CD4-positive, alpha-beta T cell treated with Interleukin-21 for 1 hour (primary cell): ENCODE measurements at places on chromosomes 2 and 18.

DNA sequence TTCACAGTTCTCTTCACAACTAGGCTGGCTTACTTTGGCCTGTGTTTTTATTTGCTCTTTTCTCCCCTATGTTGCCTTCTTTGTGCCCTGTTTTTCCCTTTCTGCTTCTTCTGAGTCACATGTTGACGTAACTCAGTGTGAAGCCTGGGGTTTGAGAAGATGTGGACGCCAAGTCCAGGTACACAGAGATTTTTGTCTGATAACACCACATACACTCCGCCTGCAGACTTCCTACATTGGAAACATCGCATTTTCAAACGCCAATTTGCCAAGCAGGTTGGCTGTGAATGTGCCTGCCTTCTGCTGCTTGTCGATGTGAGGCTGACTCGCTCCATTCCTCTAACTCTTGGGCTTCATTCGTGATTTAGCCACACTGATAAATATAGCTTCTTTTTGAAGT, 62.6 kb upstream of the FN1 start:
- DNase-seq = no peak

DNA sequence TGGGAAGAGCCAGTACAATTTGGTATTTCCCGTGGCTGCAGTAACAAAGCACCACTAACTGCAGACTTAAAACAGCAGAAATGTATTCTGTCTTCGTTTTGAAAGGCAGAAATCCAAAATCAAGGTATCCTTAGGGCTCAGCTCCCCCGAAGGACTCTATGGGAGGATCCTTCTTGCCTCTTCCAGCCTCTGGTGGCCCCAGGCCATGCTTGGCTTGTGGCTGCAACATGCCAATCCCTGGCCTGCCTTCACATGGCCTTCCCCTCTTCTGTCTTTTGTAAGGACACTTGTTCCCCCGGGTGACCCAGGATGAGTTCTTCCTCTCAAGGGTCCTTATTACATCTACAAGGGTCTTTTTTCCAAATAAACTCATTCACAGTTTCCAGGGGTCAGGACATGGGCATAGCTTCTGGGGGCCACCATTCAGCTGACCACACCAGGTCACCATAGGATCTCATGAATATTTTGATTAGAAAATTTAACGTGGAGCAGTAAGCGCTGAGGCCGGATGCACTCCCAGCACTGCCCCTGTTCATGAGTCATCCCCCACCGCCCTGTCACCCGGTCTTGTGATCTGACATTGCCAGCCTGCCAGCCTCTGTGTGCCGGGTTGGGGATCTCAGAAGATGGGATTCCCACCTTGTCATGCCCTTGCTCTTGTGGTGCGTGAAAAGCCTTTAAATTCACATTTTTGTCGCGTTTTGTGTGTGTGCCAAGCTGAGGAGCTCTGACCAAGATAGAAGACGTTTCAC, 61.2 kb upstream of the B3GNT7 start:
- DNase-seq = no peak

- DNase-seq = no peak
Measured at GRCh38 chr2:171513719-171514160, 8.5 kb upstream of the CYBRD1 start.

GRCh38 chr2:66982766-66983165, 414.4 kb upstream of the ETAA1 start:
- no peak for DNase-seq

DNA sequence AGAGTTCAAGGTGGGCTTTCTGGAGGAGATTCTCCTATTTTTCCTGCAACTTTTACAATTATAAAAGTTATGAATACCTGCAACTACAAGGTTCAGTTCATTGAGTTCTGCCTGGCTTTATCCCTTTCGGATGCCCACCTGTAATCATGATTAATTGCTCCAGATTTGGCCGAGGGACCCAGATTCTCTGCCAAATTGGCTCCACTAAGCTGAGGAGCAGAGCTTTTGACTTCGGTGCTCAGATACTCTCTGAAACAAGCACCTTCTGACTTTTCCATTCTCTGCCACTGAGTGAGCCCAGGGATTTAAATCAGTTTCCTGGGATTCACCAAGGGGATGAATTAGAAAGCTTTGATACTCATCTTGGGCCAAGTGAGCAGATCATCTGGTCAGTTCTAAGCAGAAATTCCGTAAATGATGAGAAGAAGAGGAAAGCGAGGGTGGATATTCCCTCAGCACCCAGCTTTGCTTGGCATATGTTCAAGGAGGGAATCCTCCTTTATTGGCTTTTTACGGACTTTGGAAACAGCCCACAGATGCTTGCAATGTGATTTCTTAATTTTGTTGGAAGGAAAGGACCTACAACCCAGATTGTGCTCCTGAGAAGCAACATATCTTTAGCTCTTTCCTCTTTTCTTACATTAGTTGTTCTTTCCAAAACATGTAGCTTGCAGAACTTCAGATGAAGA, 179.2 kb downstream of the SETBP1 start:
- DNase-seq = no peak

- no peak for DNase-seq
Measured at GRCh38 chr2:217902379-217903141, 100.2 kb downstream of the TNS1 start.

- DNase-seq = no peak
Measured at GRCh38 chr2:154350911-154351310, 347.6 kb upstream of the KCNJ3 start.

GRCh38 chr18:45494811-45495210, 120.5 kb upstream of the SLC14A2 start:
- no peak for DNase-seq

GRCh38 chr2:15579641-15580040, 12.0 kb upstream of the DDX1 start:
- no peak for DNase-seq

DNA sequence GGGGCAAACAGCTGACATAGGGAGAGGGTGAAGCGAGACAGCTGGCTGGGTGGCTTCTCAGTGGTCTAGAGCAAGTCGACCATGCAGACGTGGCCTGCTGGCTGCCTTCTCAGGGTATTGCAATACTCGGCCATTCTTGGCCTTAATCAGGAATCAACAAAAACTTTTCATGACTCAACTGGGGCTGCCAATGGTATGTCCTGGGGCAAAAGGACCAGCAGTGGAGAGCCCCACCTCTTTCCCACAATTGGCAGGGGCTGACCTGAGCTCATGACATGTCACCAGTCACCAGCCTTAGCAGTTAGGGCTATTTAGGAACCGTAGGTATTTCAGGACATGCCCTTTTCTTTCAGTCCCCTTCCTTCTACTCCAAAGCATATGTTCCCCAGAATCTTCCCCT, 19.1 kb downstream of the PLA2R1 start:
- no peak for DNase-seq

GRCh38 chr2:10452956-10453904, 5.1 kb upstream of the ODC1 start:
- DNase-seq = no peak

DNA sequence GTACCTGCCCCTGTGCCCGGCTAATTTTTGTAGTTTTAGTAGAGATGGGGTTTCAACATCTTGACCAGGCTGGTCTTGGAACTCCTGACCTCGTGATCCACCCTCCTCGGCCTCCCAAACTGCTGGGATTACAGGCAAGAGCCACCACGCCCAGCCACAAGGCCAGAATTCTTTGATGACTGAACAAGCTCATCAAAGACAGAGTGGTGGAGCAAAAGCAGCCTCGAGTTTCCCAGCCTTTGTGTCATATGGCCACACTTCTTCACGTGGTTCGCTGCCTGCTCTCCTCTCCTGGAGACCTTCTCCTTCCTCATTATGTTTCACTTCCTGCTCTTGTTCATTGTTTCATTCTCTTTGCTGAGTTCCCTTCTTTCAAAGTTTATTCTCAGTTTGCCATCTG, 9.9 kb upstream of the NPC1 start:
- no peak for DNase-seq

- no peak for DNase-seq
Measured at GRCh38 chr2:118850901-118851415, 3.5 kb upstream of the EN1 start.

DNA sequence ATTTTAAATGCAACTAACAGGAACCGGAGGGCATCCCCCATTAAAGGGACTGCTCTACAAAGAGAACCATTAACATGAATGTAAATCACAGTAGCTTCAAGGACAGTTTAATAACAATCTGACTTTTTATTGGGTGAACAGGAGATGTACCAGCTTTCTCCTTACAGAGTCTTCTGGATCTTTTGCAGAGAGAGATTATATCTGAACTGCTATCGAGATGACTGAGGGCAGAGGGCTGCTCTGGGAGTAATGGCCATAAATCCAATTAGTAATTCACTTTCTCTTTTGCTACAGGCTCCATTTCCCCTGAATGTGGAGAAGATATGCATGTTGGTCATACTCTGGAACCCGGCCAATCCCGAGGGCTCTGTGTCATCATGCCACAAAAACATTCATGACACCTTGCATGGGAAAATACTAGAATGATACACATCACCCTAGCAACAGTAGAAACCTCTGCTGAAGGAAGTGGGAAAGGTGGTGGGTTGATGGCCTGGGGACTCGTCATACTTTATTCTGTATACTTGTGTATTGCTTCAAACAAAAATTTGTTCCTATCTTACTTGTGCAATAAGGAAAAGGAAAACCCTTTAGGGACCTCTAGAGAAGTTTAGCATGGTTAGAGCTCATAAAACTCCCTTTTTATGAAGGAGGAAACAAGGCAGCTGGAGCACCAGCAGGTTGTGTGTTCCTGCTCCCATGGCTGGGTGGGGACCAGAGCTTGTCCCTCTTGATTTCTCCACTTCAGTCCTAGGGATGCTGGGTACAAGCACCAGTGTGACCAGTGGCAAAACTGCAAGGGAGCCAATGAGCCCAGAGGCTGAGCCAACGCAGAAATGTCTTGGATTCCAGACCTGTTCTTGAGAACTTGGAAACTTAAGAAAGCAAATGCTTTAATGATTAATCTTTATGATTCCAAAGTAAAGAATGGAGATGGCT, 26.0 kb downstream of the CTAGE1 start:
- peak; percentile 62 for DNase-seq

DNA sequence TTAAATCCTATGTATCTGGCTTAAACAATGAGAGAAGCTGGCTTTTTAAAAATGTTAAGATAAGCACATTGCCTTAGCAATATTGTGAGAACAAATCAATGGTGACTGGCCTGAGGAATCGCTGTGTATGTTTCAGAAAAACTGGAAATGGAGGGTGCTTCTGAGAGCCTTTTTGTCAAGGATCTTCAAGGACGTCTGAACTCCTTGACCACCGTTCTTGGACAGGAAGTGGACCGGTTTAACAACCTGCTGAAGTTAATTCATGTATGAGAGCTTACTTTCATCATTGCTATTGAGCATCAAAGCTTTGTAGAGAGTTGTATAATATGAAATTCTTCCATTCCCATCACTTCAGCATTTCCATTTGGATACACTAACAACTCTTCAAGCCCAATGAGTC, 72.6 kb downstream of the TRABD2A start:
- DNase-seq = no peak

DNA sequence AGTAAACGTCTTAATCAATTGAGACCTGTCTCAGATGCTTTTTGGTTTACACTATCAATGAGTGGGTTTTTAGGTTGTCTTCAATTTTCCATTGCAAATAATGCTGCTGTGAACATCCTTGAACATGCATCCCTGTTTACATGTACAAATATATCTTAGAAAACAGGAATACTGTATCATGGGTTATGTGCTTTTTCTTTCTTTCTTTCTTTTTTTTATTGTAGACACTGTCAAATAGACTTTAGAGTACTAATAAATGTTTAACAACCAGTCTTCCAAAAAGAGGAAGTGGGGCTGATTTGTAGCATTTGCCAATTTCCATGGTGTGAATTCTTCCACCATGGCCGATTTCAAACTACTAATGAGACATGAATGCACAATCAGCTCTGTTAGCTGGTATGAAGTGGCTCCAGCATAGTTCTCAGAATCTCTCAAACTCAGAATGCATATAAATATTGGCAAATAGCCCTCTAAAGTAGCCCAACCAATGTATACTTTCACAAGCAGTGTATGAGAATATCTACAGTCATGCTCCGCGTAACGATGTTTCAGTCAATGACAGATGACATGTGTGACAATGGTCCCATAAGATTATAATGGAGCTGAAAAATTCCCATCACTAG, 50.3 kb upstream of the B3GNT2 start:
- DNase-seq = no peak

DNA sequence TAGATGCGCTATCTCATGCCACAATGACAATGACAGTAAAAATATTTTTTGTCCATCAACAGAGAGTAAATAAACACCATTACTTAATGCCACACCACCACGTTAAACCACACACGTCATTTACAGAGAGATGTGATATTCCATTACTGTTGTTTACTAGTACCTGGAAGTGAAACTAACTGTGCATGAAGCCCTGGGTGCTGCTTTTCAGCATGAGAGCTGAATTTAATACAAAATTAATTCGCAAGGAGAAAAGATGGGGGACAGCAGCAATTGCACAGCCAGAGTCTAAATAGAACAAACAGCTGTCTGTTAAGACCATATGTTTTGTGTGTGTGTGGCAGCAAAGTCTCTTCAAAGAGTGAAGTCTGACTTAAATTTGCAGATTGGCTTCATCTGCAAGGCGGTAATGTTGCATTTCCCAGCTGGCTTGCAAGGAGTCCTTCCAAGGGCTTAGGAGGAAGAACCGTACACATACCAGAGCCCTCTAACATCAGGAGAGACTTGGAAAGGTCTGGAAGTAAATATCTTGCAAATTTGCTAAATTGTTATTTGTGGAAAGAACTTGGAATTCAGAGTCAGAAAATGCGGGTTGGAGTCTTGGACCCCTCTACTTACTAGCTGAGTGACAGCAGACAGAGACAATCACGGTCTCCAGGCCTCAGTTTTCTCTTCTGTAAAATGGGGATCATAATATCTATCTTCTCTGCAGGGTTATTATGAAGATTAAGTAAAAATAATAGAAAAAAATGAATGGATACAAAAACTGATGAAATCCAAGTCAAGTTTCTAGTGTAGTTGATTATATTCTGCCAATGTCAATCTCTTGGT, 127.6 kb downstream of the ALPK2 start:
- DNase-seq = no peak

DNA sequence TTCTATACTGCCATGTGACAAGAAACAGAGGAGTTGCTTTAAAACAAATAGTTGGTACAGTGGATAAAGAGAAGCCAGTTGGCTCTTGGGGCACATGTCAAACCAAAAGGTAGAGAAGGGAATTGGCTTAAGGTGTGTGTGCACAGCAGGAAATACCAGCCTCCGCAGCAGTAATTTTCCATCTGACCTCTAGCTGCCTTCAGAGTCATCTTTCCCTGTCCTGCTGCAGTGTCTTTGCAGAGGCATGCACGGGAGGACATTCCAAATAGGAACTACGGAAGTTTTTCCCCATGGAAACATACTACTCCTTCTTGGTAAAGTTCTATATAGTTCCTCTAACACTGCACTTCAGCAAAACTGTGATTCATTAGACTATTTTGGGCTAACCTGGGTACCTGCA, 99.5 kb downstream of the RAB3GAP1 start:
- DNase-seq = no peak
